B cell (primary cell): ENCODE measurements at places on chromosomes 2 and 18. TPM values are rescaled to one million over a fixed set of nuclear protein-coding genes. Genes with fewer than 3 reads are reported as not detected.
A peak's percentile ranks its signal among the peaks of the same experiment; 100 is the strongest.

MALL gene
- not detected in 2 replicates for total RNA-seq

SLC30A3 gene
- not detected in 2 replicates for total RNA-seq

FHOD3 gene
- not detected in 2 replicates for total RNA-seq

SP9 gene
- total RNA-seq = not detected in 2 replicates

SCN9A gene
- not detected in 2 replicates for total RNA-seq

LOXHD1 gene
- not detected in 2 replicates for total RNA-seq

LRP2 gene
- total RNA-seq = not detected in 2 replicates

DNA sequence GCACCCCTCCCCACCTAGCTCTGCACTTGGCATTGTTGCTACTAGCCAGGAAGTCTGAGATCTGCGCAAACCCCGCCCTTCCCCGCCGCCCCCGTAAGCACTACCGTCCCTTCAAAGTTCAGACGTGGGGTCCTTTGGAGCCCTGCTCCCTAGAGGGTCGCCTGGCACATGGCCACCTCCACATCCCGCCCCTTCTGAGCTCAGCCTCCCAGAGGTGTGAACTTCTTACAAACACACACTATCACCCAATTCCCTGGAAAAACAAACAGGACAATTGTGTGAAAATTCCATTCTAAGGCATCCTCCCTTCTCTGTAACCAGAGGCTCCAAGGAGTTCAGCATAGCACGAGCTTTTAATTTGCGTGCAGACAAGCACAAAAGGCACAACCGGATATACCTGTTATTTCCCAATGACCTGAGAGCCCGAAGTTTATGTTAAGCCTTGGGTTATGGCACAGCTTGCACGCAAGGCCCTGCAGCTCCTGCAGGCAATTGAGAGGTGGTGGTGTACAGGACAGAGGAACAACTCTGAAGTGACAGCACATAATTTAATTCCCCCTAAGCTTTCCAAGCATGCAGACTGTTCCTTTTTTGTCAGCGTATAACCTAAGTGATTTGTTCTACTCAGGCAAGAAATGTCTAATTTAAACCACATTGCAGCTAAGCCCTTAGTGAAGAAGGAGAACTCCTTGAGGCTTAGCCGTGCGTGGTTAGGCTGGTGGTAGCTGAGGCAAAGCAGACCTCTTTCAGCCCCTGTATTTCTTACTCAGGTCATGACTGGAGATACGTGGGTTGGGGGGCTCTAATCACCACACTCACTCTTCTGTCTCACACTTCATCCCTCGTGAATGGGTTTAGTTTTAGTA, 20.3 kb upstream of the CYP1B1 start:
- no peak for DNase-seq

- peak; percentile 86 for DNase-seq
Measured at GRCh38 chr2:118003396-118003824, 10.5 kb downstream of the CCDC93 start.

- peak; percentile 6 for DNase-seq
Measured at GRCh38 chr2:199485732-199486335, 28.1 kb upstream of the SATB2 start.

GRCh38 chr2:174606336-174606735, 8.7 kb upstream of the WIPF1 start:
- no peak for DNase-seq

DNA sequence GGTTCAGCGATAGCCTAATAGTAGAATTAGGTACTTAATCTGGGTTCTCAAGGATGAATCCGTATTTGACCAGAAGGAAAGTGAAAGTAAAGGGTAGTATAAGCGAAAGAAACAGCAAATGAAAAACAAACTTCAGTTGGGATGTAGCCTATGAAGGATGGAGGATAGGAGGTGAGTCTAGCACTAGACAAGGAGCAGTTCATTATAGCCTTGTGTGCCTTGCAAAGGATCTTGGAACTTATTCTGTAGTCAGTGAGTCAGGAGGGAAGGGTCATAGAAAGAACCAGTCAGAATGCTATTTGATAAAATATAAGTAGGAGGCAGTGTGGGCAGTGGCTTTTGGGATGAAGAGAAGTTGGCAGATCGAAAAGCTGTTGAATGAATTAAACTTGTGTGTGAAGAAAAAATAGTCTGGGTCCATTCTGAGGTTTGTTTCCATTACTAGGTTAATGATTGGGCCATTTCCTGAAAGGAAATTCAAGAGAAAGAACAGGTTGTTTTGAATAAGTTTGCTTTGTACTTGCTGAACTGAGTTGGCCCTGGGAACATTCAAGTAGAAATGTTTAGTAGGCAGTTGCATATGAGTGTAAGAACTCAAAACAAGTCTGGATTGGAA, 48.5 kb downstream of the ANKRD12 start:
- DNase-seq = peak; percentile 25

DNA sequence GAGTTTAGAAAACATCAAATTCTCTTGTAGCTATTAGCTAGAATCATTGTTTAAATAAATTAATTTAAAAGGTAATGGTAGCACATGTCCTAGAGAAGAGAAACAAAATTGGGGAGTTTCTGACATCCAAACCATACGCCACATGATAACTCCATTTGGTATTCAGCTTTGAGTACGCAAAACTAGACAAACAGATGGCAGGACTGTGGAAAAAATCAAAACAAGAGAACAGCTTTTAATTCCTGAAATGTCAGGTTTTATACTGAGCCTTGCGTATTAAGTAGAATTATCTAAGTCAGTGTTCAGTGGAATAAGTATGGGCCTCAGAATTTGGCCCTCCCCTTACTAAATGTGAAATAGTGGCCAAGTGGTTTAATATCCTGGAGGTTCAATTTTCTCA, 82.4 kb upstream of the PDE1A start:
- DNase-seq = no peak

GRCh38 chr2:113275556-113276215, 3.0 kb downstream of the PAX8 start:
- peak; percentile 34 for DNase-seq

GRCh38 chr18:76213991-76214390, 281.1 kb downstream of the ZNF516 start:
- DNase-seq = no peak

DNA sequence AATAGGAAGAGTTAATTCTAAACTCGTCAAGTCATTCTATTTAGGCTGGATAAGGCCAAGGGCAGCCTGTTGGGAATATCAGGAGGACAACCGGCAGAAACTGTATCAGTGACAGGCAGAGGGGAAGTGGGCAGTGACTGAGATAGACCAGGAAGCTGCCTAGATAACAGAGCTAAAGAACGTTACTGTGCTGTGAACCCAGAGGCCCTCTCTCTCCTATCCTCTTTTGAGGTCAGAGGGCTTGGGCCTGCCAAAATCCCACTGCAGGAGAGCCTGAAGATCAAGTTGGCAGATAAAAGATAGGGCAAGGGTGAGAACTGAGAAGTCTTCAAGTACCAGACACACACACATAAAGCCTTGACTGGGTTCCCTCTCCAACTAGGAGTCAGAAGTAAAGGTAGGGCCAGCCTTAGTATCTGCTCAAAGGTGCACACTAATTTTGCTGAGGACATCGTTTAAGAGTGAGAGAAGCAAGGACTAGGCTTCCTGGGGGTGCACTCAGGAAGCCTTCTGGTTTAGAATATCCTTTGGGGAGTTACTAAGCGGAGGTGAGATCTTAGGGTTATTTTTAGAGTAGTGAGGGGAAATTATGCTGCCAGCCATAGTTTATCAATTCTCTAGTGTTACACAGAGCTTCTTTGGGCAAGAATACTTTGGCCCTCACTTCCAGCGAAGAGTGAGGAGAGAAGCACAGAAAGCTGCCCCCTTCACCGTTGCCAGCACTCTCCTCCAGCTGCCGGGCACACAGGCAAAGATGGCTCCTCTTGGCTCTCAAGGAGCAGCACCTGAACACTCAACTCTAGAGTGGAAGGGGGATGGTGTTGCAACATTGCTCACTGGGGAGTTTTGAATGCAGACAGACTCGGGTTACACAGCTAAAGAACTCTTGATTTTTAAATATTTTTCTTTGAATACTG, 9.8 kb downstream of the CAVIN2 start:
- DNase-seq = no peak

- peak; percentile 100 for DNase-seq
Measured at GRCh38 chr2:239401067-239401880, 454 bp upstream of the HDAC4 start.

DNA sequence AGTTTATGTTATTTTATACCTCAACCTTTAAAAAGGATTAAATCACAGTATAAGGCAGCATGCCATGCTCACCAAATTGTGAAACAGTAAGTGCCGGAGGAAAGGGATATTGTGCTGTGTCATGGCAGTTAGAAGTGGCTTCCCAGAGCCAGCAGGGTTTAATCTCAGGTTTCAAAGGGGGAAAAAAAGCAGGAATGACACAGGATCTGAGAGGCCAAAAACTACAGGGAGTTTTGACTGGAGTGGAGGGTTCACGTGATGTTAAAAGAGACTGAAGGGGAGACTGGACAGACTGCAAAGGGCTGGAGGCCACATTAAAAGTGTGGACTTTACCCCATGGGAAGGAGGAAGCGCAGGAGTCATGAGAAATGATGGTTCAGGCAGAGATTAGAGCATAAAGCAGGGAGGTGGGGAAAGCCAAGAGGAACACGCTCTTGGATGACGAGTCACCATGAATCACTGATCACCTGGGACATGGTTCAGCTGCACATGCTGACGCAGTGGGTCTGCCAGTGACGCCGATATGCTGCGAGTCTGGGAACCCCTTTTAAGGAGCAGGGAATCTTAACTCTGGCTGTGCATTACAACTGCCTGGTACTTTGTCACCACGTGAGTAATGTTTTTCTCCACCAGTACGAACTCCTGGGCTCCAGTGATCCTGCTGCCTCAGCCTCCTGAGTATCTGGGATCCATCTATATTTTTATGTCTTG, 6.1 kb downstream of the CHMP1B start:
- DNase-seq = no peak

DNA sequence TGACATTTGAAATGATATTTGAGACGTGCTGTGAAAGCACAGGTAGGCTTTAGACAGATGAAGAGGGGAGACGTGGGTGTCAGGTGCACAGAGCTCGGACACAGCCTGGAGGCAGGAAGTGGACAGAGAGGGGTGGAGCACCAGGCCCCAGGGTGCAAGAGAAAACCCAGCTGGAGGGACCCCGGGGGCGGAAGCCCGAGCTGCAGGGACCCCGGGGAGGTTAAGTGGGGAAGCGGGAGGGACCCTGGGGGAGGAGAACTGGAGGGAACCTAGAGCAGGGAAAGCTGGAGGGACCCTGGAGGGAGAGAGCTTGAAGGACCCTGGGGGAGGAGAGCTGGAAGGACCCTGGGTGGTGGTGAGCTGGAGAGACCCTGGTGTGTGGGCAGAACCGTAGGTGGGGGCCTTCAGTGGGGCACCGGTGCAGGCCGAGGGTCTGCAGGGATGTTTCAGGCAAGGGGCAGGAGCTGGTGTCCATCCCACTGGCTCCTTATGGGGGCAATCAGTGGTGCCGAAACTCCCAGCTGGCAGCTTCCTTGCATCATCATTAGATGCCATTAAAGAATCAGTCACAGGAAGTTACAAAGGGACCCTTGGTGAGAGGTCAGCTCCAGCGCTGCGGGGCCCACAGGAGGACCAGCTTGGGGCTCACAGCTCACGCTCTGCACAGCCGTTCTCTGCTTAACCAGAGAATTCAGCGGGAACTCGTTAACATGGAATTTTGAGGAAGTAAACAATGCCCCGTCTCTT, 246.6 kb downstream of the EIPR1 start:
- no peak for DNase-seq

GRCh38 chr2:148531235-148531634, 113.3 kb upstream of the EPC2 start:
- DNase-seq = no peak

DNA sequence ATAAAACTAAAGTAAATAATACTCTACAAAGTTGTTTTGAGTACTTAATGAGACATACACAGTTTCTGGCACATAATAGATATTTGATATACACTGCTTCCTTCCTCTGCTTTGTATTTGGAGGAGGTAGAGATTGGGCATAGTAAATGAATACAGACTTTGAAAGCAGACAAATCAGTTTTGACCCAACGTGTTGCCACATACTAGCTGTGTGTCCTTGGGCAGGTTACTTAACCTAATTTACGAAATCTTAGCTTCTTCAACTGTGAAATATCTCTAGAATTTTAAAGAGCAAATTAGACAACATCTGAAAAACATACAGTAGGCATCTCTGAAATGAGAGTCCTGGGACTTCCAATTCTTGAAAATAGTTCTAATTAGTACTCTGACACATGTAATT, 425.4 kb downstream of the TGIF1 start:
- no peak for DNase-seq

GRCh38 chr2:224083638-224084037, 44.6 kb upstream of the SERPINE2 start:
- DNase-seq = no peak

- no peak for DNase-seq
Measured at GRCh38 chr2:108145557-108146326, 94.0 kb upstream of the SULT1C3 start.

GRCh38 chr2:185417688-185418087, 320.9 kb upstream of the FSIP2 start:
- no peak for DNase-seq

DNA sequence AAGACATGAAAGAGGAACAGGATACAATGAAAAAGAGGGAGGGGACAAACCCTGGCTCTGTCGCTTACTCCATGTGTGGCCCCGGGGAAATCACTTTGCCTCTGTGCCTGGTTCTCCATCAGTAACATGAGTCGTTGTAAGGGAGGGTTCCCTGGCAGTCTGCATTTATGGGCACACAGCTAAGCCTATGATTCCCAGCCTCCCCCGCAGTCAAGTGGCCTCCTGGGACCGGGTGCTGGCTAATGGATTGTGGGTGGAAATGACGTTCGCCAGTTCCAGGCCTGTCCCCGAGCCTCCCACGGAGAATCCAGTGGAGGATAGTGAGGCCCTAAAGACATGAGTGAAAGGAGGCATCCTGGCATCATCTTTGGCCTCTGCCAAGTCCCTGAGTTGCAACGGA, 42.7 kb downstream of the SFXN5 start:
- DNase-seq = no peak

- DNase-seq = no peak
Measured at GRCh38 chr2:122031544-122032263, 276.3 kb downstream of the TSN start.

DNA sequence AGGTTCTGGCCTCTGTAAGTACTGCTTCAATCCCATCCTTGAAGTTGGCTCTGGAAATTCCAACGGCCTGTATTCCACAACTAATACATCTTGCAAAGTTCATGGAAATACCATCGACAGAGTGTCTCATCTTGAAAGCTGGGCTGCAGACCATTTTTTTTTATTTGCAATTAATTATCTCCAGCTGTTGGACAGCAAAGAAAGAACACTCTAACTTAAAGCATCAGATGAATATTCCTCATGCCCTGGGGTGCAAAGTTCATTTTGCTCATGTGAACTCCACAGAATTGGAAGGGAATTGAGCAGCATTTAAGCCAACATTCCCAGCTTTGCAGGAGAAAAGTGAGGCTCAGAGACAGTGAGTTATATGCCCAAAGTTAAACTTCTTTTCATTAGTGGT, 96.5 kb upstream of the PIEZO2 start:
- DNase-seq = no peak

DNA sequence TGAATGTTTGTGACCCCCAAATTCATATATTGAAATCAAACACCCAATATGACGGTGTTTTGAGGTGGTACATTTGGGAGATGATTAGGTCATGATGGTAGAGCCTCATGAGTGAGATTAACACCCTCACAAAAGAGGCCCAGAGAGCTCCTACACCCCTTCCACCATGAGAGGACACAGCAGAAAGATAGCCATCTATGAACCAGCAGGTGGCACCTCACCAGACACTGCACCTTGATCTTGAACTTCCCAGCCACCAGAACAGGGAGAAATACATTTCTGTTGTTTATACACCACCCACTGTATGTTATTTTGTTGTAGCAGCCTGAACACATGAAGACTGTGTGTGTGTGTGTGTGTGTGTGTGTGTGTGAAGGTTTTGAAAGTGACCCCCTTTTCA, 58.1 kb downstream of the ST3GAL5 start:
- DNase-seq = peak; percentile 37

GRCh38 chr18:47215554-47216138, 35.8 kb downstream of the SKOR2 start:
- peak; percentile 19 for DNase-seq
